ENCODE measurements at places on chromosomes 6 and 20. TPM values are rescaled to one million over a fixed set of nuclear protein-coding genes. Genes with fewer than 3 reads are reported as not detected.

- DNase-seq: no peak
Measured at GRCh38 chr6:25576919-25577318, 75.1 kb upstream of the SCGN start.

Gene KHDC1
- not detected for total RNA-seq

DNA sequence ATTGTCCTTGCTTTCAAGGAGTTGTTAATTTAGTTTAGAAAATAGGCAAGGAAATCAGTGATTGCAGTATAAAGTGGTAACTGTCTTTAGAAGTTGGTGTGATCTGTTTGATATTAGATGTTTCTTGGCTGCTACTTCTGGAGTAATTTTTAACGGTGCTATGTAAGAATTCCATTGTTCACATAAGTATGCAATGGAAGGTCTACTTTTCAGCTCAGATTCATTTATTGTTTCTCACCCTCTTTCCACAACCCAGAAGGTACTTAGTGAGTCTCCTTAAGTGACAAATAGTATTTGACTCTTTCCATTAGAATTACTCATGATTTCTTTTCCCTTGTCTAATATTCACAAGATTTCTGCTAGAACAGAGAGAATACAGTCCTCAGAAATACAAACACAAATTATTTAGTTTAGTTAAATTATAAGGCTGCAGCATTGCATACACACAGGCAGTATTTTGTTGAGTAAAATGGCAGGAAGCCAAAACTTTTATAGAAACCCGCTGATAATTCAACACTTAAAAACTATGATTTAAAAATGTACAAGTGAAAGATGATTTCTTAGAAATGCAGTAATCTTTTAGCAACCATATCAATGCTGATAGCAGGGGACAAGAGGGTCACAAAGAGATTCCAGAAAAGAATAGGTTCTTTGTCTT is 554.3 kb downstream of the CD109 start:
- DNase-seq: no peak

DNA sequence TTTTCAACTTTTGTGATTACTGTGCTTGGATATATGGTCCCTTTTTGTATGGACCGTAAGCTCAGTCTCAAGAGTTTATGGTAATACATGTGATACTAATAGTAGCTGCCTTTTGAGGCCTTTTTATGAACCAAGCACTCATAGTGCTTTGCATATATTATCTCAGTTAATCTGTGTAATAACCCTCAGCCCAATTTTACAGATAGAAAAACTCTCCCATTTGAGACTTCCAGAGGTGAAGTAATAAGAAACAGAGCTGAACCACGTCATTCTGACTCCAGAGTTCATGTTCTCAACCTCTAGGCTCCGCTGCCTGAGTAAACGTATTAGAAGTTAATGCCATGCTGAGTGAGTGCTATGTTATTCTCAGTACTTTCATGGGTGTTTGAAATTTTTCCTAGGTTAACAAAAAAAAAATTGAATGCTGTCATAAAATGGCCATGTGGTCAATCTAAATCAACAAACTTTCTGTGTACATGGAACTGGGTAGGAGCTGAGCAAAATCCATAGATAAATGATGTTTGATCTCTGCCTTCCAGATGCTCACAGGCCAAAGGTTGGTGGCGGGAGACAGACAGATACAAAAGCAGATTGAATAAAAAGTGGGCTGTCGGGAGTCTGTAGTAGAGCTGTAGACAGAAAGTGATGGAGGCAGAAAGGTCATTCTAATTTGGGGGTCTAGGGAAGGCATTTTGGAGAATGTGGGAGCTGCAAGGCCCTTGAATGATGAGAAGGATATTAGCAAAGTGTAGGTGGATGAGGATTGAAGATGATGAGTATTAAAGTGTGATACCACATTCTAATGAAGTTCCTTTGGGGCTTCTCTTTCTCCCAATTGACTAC is 22.6 kb upstream of the ELOVL2 start:
- no peak for DNase-seq

- DNase-seq: no peak
Measured at GRCh38 chr6:111441678-111442243, 41.3 kb downstream of the REV3L start.

Gene NFKBIL1
- 33.8 TPM for total RNA-seq

Gene ZSCAN23
- 2.7 TPM for total RNA-seq

Gene PAK5
- 0.42 TPM for total RNA-seq

DNA sequence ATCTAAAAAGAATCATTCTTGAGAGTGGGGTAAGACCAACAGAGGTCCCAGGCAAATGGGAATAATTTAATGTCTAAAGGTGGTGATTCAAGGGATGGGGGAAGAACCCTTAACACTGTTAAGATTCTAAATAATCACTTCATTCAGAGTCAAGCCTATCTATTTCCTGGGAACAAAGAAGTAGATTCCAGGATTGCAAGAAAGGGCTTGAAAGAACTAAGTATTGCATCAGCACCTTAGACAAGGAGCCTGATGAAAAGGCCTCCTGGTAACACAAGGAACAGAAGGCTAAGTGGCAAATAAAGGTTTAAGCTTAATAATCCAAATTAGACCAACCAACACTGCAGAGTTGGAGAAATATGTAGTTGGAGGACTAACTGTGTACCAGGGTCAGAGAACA is 620.7 kb upstream of the BTBD3 start:
- DNase-seq: no peak
